ENCODE measurements at places on chromosomes 2 and 18. TPM values are rescaled to one million over a fixed set of nuclear protein-coding genes. Genes with fewer than 3 reads are reported as not detected.

The CYRIA gene
- total RNA-seq = not detected

The TMEM237 gene
- total RNA-seq = 32.4 TPM

The LYG2 gene
- not detected for total RNA-seq

The CTIF gene
- total RNA-seq = 4.9 TPM

The EFHD1 gene
- 0.62 TPM for total RNA-seq

The AGXT gene
- not detected for total RNA-seq

The COL4A3 gene
- not detected for total RNA-seq

The MC4R gene
- 0.77 TPM for total RNA-seq

The IMPA2 gene
- total RNA-seq = 38.2 TPM

The IL18RAP gene
- not detected for total RNA-seq

The RNU2-63P gene
- total RNA-seq = not detected

The SCYGR4 gene
- not detected for total RNA-seq

The GCG gene
- total RNA-seq = not detected

The BCL11A gene
- total RNA-seq = 0.34 TPM

The SRD5A2 gene
- under 0.01 TPM for total RNA-seq

The FNDC4 gene
- 4.4 TPM for total RNA-seq

The UGT1A4 gene
- not detected for total RNA-seq

The QPCT gene
- total RNA-seq = 832 TPM

The MEP1B gene
- not detected for total RNA-seq

The MLPH gene
- 182 TPM for total RNA-seq

The RBKS gene
- total RNA-seq = 1.4 TPM

The DSC2 gene
- not detected for total RNA-seq

The LTBP1 gene
- 8.7 TPM for total RNA-seq

The CKAP2L gene
- 15.7 TPM for total RNA-seq

The POTEE gene
- total RNA-seq = not detected

The MC2R gene
- not detected for total RNA-seq

The KCNJ3 gene
- not detected for total RNA-seq

The ADAM17 gene
- total RNA-seq = 32.6 TPM

The DNAH7 gene
- total RNA-seq = 0.34 TPM

The PRSS56 gene
- under 0.01 TPM for total RNA-seq

The HMSD gene
- total RNA-seq = not detected

The TMEM178A gene
- not detected for total RNA-seq

The STPG4 gene
- 0.33 TPM for total RNA-seq

The SLC25A12 gene
- 28.2 TPM for total RNA-seq

The ACVR1C gene
- total RNA-seq = 4.0 TPM

The DOK1 gene
- total RNA-seq = 4.0 TPM

The RAX gene
- not detected for total RNA-seq

The STEAP3 gene
- 3.6 TPM for total RNA-seq

The LYPD6 gene
- 1.1 TPM for total RNA-seq

The MBD5 gene
- total RNA-seq = 30.7 TPM

The REG1B gene
- total RNA-seq = not detected

The CRACDL gene
- total RNA-seq = under 0.01 TPM

The KCNE4 gene
- total RNA-seq = 4.8 TPM

The NT5C1B gene
- not detected for total RNA-seq

The ADGRF3 gene
- not detected for total RNA-seq

The CNTNAP5 gene
- under 0.01 TPM for total RNA-seq

The RBM43 gene
- total RNA-seq = 4.7 TPM

The VRK2 gene
- 30.5 TPM for total RNA-seq

The SOWAHC gene
- total RNA-seq = 16.0 TPM

The PJVK gene
- total RNA-seq = 1.8 TPM

The CXCR4 gene
- not detected for total RNA-seq

The SMYD1 gene
- total RNA-seq = 1.0 TPM
